Thoracic aorta endothelial cell (primary cell): ENCODE measurements at places on chromosomes 12 and 14. TPM values are rescaled to one million over a fixed set of nuclear protein-coding genes. Genes with fewer than 3 reads are reported as not detected.

The CPM gene
- 0.66 and 3.9 TPM in 2 replicates for total RNA-seq

The SPIC gene
- total RNA-seq = not detected in 2 replicates

The ENTPD5 gene
- total RNA-seq = 14.5 and 15.4 TPM in 2 replicates

The CORO1C gene
- 340 and 474 TPM in 2 replicates for total RNA-seq

The AGAP2 gene
- total RNA-seq = 0.13 and 0.36 TPM in 2 replicates

The ADSS1 gene
- 1.4 and 2.3 TPM in 2 replicates for total RNA-seq

The CACNA1C gene
- total RNA-seq = not detected in 2 replicates

The SLC38A4 gene
- under 0.01 and 0.07 TPM in 2 replicates for total RNA-seq

The LRRC10 gene
- not detected in 2 replicates for total RNA-seq

The SERPINA9 gene
- not detected in 2 replicates for total RNA-seq

The GALC gene
- 20.5 and 25.3 TPM in 2 replicates for total RNA-seq

The RFX4 gene
- total RNA-seq = not detected in 2 replicates

The OXA1L gene
- 122 and 158 TPM in 2 replicates for total RNA-seq

The RASSF3 gene
- total RNA-seq = 56.8 and 64.5 TPM in 2 replicates

The CDC42BPB gene
- 148 and 153 TPM in 2 replicates for total RNA-seq

The GPR68 gene
- 0.36 and 0.40 TPM in 2 replicates for total RNA-seq

The SCNN1A gene
- 0.22 TPM in 1 of 2 replicates, not detected in the other for total RNA-seq

The TAS2R9 gene
- total RNA-seq = 0.13 TPM in 1 of 2 replicates, not detected in the other

The ART4 gene
- 7.0 and 28.2 TPM in 2 replicates for total RNA-seq

The JPH4 gene
- total RNA-seq = not detected in 2 replicates

The NPAS3 gene
- 0.13 and 0.22 TPM in 2 replicates for total RNA-seq

The SMCO2 gene
- 0.50 and 0.80 TPM in 2 replicates for total RNA-seq

The TAS2R50 gene
- total RNA-seq = 6.0 and 6.9 TPM in 2 replicates

The RDH16 gene
- under 0.01 and 0.14 TPM in 2 replicates for total RNA-seq

The CYP46A1 gene
- under 0.01 and 0.14 TPM in 2 replicates for total RNA-seq

The KRT80 gene
- 7.2 and 9.5 TPM in 2 replicates for total RNA-seq

The NOVA1 gene
- total RNA-seq = 6.2 and 8.8 TPM in 2 replicates

The DCN gene
- 8.0 and 14.2 TPM in 2 replicates for total RNA-seq

The ACSM4 gene
- total RNA-seq = not detected in 2 replicates

The KRT71 gene
- not detected in 2 replicates for total RNA-seq

The PLXNC1 gene
- 0.07 and 0.66 TPM in 2 replicates for total RNA-seq

The DNAI7 gene
- under 0.01 TPM in 1 of 2 replicates, not detected in the other for total RNA-seq

The PPFIA2 gene
- 0.27 TPM in 1 of 2 replicates, not detected in the other for total RNA-seq

The PTPRO gene
- total RNA-seq = not detected in 2 replicates
